ENCODE measurements at places on chromosomes 4 and X.

GRCh38 chrX:96098471-96098870, 586.2 kb upstream of the DIAPH2 start:
- no peak for DNase-seq

DNA sequence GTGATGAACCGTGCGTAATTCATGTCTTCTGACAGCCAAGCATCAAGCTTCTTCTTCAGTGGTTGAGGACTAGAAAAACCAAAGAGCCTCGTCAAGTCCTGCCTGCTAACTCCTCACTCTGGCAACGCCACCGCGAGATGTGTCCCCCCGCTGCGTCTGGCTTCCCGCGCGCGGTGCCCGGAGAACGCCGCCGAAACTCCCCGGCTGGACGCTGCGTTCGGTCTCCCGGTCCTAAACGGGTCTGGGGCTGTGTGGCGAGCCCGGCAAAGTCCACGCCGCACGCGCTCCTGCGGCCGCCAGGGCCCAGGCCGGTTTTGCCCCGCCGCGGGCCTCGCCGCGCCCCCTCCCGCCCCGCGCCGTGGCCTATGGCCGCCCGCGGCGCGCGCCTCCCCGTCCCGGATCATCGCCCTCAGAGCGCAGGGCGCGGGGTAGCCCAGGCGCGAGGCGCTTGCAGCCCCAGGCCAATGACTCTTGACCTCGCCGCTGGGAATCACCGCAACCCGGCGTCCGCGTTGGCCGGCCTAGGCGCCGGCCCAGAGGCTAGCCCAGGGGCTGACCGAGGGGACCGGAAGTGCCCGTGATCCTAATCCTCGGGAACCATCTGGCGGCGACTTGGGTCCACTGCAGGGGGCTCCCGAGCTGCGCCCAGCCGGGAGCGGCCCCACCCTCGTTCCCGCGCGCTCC, at the start of gene AADAT:
AADAT (minus strand) TSS at position 289 of the 684 bp plus-strand sequence; CDS start at position 23, 266 bp downstream.
- DNase-seq = peak; percentile 49

- no peak for DNase-seq
Observed at GRCh38 chr4:87153078-87153870, 67.1 kb downstream of the KLHL8 start.

- no peak for DNase-seq
Observed at GRCh38 chrX:10199212-10199611, 42.4 kb downstream of the CLCN4 start.

GRCh38 chr4:153426207-153426885, 39.8 kb upstream of the TMEM131L start:
- no peak for DNase-seq

- DNase-seq = no peak
Observed at GRCh38 chrX:55056820-55057674, 17.8 kb upstream of the PAGE2B start.

Data from SW 1271 (cell line).